Activated T-cell treated with anti-CD3 and anti-CD28 coated beads for 1 hour (primary cell): ENCODE measurements at places on chromosomes 7 and 10.

DNA sequence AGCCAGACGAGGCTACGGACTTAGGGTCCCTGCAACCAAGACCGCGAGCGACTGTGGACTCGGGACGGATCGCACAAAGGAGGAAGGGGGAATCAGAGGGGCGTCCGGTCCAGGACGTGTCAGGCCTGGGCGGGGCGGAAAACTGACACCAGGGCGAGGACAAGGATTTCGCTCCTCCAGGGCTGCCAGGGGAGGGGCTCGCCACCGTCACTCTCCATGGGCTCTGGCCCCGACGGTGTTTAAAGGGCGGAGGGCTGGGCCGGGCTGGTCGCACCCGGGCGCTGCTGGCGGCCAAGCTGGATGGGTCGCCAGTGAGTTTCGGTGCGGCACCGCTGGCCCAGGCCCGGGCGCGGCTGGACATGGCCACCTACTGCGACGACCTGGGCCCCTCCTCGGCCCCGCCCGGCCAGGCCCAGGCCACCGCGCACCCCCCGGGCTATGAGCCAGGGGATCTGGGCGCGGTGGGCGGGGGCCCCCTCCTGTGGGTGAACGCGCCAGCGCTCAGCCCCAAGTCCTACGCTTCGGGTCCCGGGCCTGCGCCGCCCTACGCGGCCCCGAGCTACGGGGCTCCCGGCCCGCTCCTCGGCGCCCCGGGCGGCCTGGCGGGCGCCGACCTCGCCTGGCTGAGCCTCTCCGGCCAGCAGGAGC, at the start of gene FOXI2:
Gene FOXI2 (plus strand): TSS at position 271 of the 648 bp plus-strand sequence. CDS start 89 bp downstream, at position 360.
- no peak for DNase-seq

GRCh38 chr7:79854621-79855020, 280.0 kb upstream of the GNAI1 start:
- DNase-seq = no peak

DNA sequence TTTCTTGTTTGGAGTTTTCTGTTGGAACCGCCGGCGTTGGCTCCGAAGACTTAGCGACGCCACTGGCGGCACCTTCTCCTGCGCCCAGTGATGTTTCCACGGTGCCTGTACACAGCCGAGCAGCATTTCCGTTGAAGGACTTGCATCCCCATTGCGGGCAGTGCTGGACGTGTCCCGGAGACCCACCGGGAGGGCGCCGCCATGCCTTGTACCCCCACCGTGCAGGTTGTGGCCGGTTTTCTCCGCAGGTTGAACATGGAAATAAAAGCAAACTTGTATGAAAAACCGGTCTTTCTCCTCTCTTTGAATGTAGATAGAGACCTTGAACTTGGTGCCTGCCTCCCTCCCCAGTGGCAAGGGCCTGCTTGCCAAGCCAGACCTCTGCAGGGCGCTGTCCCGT, 22.9 kb upstream of the CHST12 start:
- no peak for DNase-seq

DNA sequence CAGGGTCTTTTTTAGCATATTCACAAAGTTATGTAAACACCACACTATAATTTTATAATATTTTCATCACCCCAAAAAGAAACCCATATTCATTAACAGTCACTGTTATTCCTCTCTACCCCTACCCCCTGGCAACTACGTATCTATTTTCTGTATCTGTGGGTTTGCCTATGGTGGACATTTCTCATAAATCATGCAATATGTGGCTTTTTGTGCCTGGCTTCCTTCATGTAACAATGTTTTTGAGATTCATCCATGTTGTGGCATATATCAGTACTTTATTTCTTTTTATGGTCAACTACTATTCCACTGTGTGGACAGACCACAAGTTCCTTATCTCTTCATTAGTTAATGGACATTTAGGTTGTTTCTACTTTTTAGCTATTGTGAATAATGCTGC, 59.1 kb upstream of the PAPSS2 start:
- no peak for DNase-seq

DNA sequence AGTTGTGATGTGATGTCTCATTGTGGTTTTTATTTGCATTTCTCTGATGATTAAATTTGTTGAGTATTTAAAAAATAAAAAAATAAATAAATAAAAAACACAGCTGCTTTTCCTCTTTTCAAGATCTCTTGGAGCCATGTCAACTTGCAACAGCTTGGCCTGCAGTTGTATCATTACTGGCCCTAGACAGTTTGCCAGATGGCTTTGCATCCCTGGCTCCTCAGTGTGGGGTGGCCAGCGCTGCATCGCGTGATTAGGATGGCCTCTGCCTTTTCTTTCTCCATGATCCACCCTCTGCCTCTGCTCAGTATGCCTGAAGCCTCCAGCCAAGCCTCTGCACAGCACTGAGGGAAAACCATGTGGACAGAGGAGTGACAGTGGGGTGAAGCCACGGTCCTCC, 96.8 kb downstream of the PPP1R3C start:
- DNase-seq = no peak

GRCh38 chr10:70474780-70475179, 3.8 kb upstream of the PALD1 start:
- no peak for DNase-seq

- no peak for DNase-seq
Measured at GRCh38 chr7:153476166-153476565, 576.0 kb upstream of the DPP6 start.

DNA sequence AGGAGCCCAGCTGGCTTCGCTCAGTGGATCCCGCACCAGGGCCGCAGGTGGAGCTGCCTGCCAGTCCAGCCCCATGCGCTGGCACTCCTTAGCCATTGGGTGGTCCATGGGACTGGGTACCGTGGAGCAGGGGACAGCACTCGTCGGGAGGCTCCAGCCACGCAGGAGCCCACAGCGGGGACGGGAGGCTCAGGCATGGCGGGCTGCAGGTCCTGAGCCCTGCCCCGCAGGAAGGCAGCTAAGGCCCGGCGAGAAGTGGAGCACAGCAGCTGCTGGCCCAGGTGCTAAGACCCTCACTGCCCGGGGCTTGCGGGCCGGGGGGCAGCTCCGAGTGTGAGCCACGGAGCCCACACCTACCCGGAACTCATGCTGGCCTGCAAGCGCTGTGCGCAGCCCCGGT, 25.9 kb upstream of the AKR1C1 start:
- DNase-seq = no peak

DNA sequence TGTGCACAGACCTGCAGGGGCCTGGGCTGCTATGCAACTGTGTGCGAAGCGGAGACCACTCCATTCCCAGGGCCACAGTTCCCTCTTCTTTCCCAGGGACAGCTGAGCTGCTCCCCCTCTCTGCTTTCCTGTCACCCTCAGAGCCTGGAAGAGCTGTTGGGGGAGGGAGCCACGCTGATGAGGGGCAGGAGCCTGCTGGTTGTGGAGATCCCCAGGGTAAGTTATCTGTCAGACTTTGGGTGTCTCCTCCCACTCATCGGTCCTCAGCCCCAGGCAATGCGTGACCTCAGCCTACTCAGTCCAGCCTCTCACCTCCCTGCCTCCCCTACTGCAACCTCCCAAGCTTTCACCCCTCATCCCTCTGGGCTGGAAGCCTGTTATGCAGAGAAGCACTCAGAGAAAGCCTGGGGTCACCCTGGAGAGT, 53.5 kb downstream of the ZNF467 start:
- no peak for DNase-seq

DNA sequence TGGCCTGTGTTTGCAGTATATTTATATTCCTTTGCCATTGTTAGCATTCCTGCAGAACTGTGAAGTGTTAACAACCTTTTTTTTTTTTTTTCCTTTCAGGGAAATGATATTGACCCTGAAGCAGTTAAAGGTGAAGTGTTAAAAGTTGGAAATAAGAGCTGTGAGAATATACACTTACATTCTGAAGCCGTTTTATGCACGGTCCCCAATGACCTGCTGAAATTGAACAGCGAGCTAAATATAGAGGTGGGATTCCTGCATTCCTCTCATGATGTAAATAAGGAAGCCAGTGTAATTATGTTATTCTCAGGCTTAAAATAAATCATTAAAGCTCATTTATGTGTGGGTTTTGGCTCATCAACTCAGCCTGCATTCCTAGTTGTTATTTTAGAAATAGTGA, 92.8 kb upstream of the CAPZA2 start:
- DNase-seq = no peak

DNA sequence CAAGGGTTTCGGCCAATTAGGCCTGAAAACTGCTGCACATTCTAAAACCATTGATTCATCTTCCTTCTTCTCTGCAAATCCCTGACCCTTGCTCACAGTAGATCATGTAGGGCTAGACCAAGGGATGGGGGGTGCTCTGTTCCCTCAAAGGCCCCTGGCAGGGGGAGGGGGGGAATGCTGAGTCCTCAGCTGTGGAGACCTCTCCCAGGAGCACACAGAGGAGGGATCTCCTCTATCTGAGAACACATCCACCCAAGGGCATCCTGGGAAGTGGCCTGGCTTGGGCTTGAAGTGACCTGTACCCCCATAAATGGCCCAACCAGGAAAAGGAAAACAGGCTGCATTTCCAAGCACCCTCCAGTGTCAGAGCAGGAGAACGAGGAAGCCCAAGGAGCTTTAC, 1.0 kb upstream of the CDHR1 start:
- DNase-seq = no peak

GRCh38 chr7:154865984-154866685, 136.8 kb downstream of the PAXIP1 start:
- no peak for DNase-seq

- no peak for DNase-seq
Measured at GRCh38 chr7:77420438-77420837, 4.3 kb upstream of the GSAP start.

- peak; percentile 17 for DNase-seq
Measured at GRCh38 chr7:98294798-98295382, 13.4 kb downstream of the BRI3 start.

DNA sequence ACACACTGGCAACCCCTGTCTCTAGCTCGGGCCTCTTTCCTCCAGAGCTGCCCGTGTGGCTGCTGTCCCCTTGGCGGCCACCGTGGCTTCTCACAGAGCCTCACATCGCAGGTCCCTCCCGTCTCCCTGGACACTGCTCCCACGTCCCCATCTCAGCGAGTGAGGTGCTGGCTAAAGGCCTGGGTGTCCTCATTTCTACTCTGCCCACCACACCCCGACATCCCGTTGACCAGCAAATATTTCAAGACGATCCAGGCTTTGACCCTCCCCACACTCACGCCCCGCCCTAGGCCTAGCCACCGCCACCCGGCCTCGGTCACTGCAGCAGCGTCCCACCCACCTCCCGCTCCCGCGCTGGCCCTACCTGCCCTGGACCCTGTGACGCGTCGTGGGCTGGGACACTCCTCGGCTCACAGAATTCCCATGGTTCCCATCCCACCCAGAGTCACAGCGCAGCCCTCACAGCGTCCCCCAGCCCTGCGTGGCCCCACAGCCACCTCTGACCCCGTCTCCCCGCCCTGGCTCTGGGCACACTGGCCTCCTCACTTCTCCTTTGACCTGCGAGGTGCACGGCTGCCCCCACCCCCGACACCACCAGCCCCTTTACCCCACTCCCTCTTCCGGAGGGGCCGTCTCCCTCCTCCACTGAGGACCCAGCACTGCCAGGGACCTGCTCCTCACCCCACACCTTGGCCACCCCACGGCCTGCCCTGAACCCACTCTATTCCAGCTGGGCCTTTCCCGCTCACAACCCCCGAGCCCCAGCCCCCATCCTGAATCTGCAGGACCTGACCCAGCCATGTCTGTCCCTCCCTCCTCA, 6.9 kb downstream of the ADAP1 start:
- DNase-seq = no peak

- DNase-seq = no peak
Measured at GRCh38 chr7:116261904-116262303, 51.6 kb downstream of the TES start.

DNA sequence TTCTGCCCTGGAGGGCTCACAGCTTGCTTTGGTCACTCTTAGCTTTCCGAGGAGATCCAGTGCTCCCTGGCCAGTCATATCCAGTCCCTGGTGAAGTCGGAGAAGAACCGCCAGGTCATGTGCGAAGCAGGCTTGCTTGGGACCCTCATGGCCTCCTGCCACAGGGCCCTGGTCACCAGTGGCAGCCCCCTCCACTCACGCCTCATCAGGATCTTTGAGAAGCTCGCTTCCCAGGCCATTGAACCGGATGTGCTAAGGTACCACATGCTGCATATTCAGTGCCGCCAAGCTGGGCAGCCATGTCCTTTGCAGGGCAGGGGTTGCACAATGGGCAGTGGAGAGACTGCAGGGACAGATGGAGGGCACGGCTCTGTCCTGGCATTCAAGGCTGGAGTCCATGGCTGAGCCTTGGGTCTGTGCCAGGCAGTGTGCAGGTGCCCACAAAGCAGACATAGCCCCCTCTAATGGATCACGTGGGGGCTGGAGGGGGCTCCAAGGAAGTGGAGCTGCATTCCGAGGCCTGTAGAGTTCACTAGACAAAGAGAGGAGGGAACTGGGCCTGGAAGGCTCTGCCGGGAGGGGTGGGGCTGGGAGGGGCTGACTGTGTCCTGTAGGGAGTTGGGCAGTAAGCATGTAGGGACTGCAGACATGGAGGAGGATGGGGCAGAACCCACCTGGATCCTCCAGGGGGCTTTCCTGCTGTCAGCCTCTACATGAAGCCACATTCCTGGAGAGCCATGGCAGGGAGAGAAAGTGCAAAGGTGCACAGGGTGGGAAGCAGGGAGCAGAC, 89.9 kb downstream of the WDFY4 start:
- no peak for DNase-seq

- no peak for DNase-seq
Measured at GRCh38 chr10:74967911-74968666, 141.7 kb downstream of the KAT6B start.

- no peak for DNase-seq
Measured at GRCh38 chr7:52507546-52508255, 527.7 kb upstream of the POM121L12 start.

- DNase-seq = peak; percentile 17
Measured at GRCh38 chr10:59907918-59908807, 1.8 kb upstream of the CCDC6 start.
